ENCODE measurements at places on chromosomes 12 and 14. TPM values are rescaled to one million over a fixed set of nuclear protein-coding genes. Genes with fewer than 3 reads are reported as not detected.

The C12orf54 gene
- not detected for total RNA-seq

The MMP19 gene
- total RNA-seq, result 9.2 TPM

The SLC6A13 gene
- not detected for total RNA-seq

The ADSS1 gene
- 0.39 TPM for total RNA-seq

The CHURC1 gene
- 31.5 TPM for total RNA-seq

The KRT72 gene
- not detected for total RNA-seq

The TBX5 gene
- total RNA-seq, result 2.6 TPM

Measured in subcutaneous preadipocyte (primary cell).